Naive thymus-derived CD8-positive, alpha-beta T cell (primary cell): ENCODE measurements at places on chromosomes 12 and 14. TPM values are rescaled to one million over a fixed set of nuclear protein-coding genes. Genes with fewer than 3 reads are reported as not detected.
A peak's percentile ranks its signal among the peaks of the same experiment; 100 is the strongest.

The GPR84 gene
- polyA plus RNA-seq, result not detected

- H3K27ac ChIP-seq, result no peak overlapping the region
- H3K27me3 ChIP-seq, result peaks cover 2% of the 10 kb centered on the region
- DNase-seq, result no peak
- H3K4me3 ChIP-seq, result no peak overlapping the region
- H3K36me3 ChIP-seq, result no peaks in the 10 kb centered on the region
Measured at GRCh38 chr14:97010491-97011160, 213.4 kb downstream of the VRK1 start.

DNA sequence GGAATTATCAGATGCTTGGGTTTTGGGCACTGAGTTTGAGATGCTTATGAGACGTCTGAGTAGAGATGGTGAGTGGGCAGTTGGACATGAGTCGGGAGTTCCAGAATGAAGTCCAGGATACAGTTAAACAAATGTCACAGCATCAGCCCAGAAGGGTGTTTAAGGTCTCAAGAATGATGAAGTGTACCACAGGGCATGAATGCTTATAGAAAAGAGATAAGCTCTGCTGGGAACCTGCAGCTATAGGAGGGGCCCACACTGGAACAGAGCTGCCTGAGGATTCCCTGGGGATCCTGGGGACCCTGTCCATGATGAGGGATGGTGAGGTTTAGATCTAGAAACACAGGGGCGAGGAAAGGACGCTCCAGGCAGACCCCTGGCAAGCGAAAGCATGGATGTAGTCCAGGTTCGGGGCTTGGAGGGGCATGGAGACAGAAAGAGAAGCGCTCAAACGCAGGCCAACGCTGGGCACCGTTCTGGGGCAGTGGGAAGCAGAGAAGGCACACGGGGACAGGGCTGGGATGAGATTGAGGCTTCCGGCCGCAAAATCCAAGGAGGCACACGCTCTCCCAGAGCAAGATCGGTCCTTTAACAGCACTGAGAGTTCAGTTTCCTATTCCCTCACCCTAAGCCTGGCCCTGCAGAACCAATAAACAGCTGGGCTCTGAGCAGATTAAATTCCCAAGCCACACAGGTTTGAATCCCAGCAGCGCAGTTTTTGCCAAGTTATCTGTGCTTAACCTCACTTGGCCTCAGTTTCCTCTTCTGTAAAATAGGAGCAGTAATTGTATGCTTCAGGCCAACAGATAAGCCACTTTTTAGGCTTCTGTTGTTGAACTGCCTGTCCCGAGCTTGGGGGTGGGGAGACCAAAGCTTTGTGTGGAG lies 52.9 kb downstream of the EID3 start:
- H3K27me3 ChIP-seq, result no peaks in the 10 kb centered on the region
- H3K4me1 ChIP-seq, result no peaks in the 10 kb centered on the region
- no peaks in the 10 kb centered on the region for H3K36me3 ChIP-seq
- H3K27ac ChIP-seq, result peak overlapping the region; percentile 18
- H3K4me3 ChIP-seq, result no peak overlapping the region
- no peak for DNase-seq

DNA sequence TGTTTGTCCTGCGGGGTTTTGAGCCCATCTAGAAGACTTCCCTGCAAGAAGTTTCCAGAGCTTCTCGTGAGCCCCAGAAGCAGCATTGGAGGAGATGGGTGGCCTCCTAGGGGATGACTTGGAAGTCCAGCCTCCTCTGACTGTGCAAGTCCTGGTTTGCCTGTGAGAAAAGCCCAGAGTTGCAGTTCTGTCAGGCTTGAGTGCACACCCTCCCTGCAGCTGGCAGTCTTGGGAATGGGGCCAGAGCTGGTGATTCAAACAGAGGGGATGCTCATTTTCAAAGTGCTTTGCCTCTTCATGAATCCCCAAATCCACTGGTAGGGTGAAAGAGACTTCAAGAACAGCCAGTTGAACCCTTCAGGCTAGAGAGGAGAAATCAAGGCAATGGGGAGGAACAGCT lies 3.9 kb upstream of the PPP1R1A start:
- peaks cover 18% of the 10 kb centered on the region for H3K27me3 ChIP-seq
- no peak overlapping the region for H3K4me3 ChIP-seq
- DNase-seq, result no peak
- H3K4me1 ChIP-seq, result peaks cover 13% of the 10 kb centered on the region

GRCh38 chr14:26594148-26594547 lies 3.7 kb downstream of the NOVA1 start:
- H3K4me1 ChIP-seq, result peaks cover 3% of the 10 kb centered on the region
- no peak for DNase-seq
- no peak overlapping the region for H3K4me3 ChIP-seq
- peaks cover 19% of the 10 kb centered on the region for H3K36me3 ChIP-seq
- no peak overlapping the region for H3K27ac ChIP-seq

- no peak overlapping the region for H3K27ac ChIP-seq
- H3K4me3 ChIP-seq, result no peak overlapping the region
- no peaks in the 10 kb centered on the region for H3K36me3 ChIP-seq
- no peaks in the 10 kb centered on the region for H3K4me1 ChIP-seq
- DNase-seq, result no peak
Measured at GRCh38 chr12:114172135-114172534, 206.0 kb upstream of the RBM19 start.

DNA sequence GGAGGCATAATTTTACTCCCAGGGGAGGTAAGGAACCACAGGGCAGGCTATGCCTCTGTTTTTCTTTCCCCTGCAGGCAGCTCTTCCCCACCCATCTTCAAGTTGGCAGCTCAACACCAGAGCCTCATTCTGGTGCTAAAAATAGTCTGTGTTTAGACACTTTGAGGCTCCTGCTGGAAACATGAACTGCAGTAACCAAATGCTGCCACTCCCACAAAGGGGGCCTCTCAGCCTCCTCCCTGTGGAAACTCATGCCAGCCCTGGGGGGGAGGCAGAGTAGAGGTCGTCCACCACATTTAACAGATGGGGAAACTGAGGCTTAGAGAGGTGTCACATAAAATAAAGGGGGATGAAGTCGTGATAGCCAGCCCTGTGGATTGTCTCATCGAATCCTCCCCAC lies 61.4 kb downstream of the WSCD2 start:
- peaks cover 15% of the 10 kb centered on the region for H3K27me3 ChIP-seq
- H3K36me3 ChIP-seq, result no peaks in the 10 kb centered on the region
- no peak for DNase-seq
- no peaks in the 10 kb centered on the region for H3K4me1 ChIP-seq
- H3K4me3 ChIP-seq, result no peak overlapping the region

The FAR2 gene
- 0.93 TPM for polyA plus RNA-seq

- H3K27ac ChIP-seq, result no peak overlapping the region
- DNase-seq, result no peak
- no peaks in the 10 kb centered on the region for H3K27me3 ChIP-seq
- H3K36me3 ChIP-seq, result no peaks in the 10 kb centered on the region
Measured at GRCh38 chr12:68786929-68787328, 21.0 kb upstream of the MDM2 start.

GRCh38 chr12:19846574-19846973 lies 407.3 kb downstream of the AEBP2 start:
- no peak overlapping the region for H3K4me3 ChIP-seq
- H3K27me3 ChIP-seq, result no peaks in the 10 kb centered on the region
- no peaks in the 10 kb centered on the region for H3K4me1 ChIP-seq
- no peak for DNase-seq
- no peaks in the 10 kb centered on the region for H3K36me3 ChIP-seq
- H3K27ac ChIP-seq, result no peak overlapping the region

The VDR gene
- not detected for polyA plus RNA-seq

The TAS2R14 gene
- 1.2 TPM for polyA plus RNA-seq

DNA sequence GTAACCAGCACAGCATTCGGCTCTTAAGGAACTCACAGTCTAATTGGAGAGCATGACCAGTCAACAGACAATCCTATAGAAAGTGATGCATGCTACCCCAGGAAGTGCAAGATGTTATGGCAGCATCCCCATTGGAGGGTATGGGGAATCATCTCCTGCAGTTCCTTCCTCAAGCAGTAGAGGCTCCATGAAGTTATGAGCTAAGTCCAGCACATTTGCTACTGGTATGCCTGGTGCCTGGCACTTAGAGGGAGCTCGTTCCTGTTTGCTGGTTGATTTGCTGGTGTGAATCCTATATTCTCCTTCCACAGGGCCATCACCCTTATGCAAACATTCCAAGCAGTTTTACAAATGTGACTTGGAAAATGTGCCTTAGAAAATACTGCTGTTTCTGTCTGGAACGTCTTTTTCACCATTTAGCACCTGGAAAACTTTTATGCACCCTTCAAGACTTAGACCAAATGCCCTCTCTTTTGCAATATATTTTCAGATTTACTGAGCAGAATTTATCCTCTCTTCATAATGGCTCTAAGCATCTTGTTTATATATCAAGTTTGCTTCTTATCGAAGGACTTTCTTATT lies 136.1 kb upstream of the WSCD2 start:
- H3K4me3 ChIP-seq, result no peak overlapping the region
- no peaks in the 10 kb centered on the region for H3K4me1 ChIP-seq
- H3K27me3 ChIP-seq, result peaks cover 21% of the 10 kb centered on the region

The HAL gene
- polyA plus RNA-seq, result not detected

GRCh38 chr12:72270961-72271360 lies 1.2 kb upstream of the TRHDE start:
- H3K36me3 ChIP-seq, result no peaks in the 10 kb centered on the region
- no peak overlapping the region for H3K27ac ChIP-seq
- no peak overlapping the region for H3K4me3 ChIP-seq
- no peak for DNase-seq
- peaks cover 48% of the 10 kb centered on the region for H3K27me3 ChIP-seq

The STXBP6 gene
- polyA plus RNA-seq, result not detected

The ASB2 gene
- not detected for polyA plus RNA-seq

The RAB15 gene
- 11.9 TPM for polyA plus RNA-seq

- H3K27me3 ChIP-seq, result peaks cover 35% of the 10 kb centered on the region
- H3K4me3 ChIP-seq, result peak within 1 kb of the TSS; percentile 90
- peaks cover 12% of the 10 kb centered on the region for H3K4me1 ChIP-seq
- DNase-seq, result peak; percentile 17
- H3K36me3 ChIP-seq, result no peaks in the 10 kb centered on the region
Measured at GRCh38 chr12:79690638-79691510, at the start of gene PAWR. Gene PAWR (minus strand): TSS chr12:79690964. CDS start chr12:79690244, 720 bp downstream.
